WERI-Rb-1 (cell line): ENCODE measurements at places on chromosomes 7 and 10.

DNA sequence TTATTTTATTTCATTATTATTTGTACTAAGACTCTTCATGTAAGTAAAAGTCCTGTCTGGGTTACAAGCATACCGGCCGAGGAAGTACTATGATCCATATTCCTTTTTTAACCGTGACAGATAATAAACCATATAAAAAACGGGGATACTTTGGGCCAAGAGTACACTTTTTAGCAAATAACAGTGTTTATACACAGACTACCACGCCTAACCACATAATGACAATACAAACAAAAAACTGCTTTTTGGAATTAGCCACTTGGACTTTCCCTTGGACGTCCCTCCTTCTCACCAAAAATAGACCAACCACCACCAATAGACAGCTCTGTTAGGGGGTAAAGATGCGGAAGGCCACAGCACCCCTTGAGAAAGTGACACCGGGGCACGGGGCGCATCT, 800 bp downstream of the MINDY3 start:
- DNase-seq, result no peak

DNA sequence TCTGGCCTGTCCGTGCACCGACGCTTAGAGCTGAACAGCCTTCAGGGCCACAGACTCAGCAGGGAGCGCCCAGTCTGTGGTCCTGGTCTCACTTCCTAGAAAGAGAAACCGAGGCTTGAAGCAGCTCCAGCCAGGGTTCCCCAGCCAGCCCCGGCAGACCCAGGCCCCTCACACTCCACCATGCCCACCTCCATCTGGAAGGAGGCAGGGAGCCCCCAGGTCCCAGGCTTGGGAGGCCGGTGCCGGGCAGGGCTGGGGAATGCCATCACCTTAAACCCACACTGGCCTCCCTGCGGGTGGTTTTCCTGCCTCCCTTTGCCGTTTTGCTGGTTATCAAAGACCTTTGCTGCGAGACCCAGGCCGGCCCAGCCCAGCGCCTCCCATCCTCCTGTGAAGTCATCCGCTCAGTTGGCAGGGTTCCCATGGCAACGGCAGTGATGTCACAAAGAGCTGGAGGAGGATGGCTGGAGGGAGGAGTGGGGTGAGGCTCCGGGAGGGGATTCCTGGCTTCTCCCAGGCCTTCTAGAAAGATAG, 24.0 kb downstream of the ELFN1 start:
- DNase-seq, result peak; percentile 25

DNA sequence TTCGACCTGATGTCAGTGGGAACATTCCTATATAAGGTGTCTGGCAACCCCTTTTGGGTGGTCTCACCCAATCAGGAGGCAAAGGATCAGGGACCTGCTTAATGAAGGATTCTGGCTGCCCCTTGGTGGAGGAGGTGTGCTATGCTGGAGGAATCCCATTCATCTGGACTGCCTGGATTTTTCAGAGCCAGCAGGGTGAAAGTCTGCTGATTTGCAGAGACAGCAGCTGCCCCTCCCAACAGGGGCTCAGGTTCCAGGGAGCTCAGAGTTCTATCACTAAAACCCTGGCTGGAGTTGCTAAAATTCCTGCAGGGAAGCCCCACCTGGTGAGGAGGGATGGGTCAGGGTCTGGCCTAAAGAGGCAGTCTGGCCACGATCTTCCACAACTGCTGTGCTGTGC, 398.5 kb upstream of the CNTNAP2 start:
- DNase-seq, result no peak

- DNase-seq, result no peak
Measured at GRCh38 chr7:138137423-138138171, 61.3 kb downstream of the AKR1D1 start.

DNA sequence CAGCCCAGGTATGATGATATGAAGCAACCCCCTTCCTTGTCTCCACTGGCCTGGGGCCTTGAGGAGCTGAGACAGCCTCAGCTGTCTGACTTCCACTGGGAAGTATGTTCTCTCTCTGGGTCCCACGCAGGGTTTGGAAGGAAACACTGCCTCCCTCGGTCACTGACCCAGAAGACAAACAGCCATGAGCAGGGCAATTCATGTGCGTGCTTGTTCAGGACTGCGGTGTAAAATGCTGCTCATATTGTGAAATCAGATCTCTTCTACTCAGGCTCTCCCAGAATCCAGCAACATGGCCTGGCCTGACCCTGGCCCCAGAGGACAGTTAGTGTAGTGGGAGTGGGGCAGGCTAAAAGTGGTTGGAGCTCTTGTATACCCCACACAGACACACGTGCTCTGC, 2.8 kb downstream of the CLCN1 start:
- no peak for DNase-seq
